ENCODE measurements at places on chromosomes 6 and 20. TPM values are rescaled to one million over a fixed set of nuclear protein-coding genes. Genes with fewer than 3 reads are reported as not detected.

GRCh38 chr6:7159790-7160525, 52.2 kb downstream of the RREB1 start:
- no peak for DNase-seq

- DNase-seq, result no peak
Observed at GRCh38 chr6:108588586-108588985, 27.9 kb downstream of the FOXO3 start.

FOXC1 gene
- total RNA-seq, result 0.07 TPM

DNA sequence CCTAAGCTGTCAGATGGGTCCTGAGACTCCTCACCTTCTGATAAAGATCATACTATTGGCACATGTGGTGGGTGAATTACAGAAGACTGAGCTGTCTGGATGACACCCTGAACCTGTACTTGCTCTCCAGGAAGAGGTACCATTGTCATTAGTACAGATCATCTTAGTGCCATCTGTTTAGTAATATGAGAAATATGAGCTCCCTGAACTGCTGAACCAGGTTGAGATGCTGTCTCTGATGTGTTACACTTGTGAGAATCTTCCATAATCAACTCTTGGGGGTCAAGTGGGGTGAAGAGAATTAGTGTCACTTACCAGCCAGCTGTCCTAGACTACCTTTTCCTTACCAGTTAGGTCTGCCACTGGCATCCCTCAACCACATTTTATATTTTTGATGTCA, 531.0 kb downstream of the EPHA7 start:
- no peak for DNase-seq

All from K562 (cell line).